CD4-positive, alpha-beta memory T cell (primary cell): ENCODE measurements at places on chromosomes 16 and 17.

DNA sequence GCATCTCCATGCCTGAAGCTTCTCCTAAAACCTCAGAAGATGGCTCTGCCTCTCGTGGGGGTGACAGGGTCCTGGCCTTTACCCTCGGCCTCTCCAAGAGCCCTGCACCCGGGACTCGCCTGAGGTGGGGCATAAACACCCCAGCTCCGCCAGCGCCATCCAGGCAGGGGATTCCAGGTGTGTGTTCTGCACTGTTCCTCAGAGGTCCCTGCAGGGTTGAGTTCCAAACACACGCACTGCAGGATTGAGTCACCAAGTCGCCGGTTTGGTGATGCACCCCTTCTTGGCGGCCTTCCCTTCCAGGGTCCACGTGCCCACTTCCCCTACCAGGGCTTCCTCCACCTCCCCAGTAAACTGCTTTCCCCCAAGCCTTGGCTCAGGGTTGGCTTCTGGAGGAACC lies 40.0 kb upstream of the RBFOX3 start:
- no peak for DNase-seq

- DNase-seq, result no peak
Observed at GRCh38 chr17:2090804-2091534, 36.1 kb downstream of the HIC1 start.

DNA sequence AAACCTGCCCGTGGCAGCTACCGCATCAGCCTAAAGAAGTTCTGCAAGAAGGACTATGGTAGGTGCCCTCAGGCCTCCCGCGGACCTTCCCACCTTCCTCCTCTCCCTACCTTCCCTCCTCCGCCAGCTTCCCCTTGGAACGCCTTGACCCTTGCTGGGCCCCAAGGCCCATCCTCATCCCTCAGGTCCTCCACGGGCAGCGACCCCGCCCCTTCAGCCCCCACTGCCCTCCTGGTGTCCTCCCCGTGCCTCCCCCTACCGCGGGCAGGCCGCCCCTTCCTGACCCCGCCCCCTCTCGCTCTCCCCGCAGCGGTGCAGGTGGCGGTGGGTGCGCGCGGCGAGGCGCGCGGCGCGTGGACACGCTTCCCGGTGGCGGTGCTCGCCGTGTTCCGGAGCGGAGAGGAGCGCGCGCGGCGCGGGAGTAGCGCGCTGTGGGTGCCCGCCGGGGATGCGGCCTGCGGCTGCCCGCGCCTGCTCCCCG lies 1.4 kb upstream of the TBC1D24 start:
- no peak for DNase-seq

- no peak for DNase-seq
Observed at GRCh38 chr16:19808061-19808641, 76.5 kb downstream of the GPRC5B start.

GRCh38 chr16:79897453-79898146 lies 297.1 kb upstream of the MAF start:
- DNase-seq, result no peak

DNA sequence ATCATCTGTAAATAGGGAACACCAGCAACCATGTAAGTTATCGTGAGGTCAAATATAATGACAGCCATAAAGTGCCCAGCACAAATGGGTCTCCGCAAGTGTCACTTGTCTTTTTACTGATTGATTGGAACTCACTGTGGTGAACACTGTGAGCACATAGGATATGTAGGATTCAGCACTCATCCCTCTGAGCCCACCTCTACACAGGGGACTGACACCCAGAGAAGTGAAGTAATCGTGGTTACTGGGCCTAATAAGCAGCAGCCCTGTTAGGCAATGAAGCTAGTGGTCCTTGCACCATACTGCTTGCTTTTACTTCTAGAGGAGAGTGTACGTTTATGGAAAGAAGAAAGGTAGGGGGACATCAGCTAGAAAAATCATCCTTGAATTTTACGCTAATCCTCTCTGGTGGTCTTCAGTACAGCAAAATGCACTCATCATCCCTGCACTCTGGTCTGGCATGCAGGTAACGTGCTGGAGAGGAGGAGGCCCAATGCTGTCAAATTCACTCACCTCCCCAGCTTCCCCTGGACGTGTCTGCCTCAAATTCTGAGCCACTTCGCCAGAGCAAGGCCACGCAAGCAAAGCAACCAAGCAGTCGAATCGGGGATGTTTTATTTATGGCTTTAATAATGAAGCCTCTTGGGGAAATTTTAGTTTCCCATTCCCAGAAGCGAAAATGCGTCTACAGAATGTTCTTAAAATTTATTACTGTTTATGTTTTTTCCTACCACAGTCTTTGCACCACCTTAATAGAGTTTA lies 74.7 kb downstream of the YPEL2 start:
- no peak for DNase-seq

- DNase-seq, result no peak
Observed at GRCh38 chr17:3029213-3029913, 34.0 kb downstream of the OR1D5 start.

- DNase-seq, result no peak
Observed at GRCh38 chr17:42061646-42062487, 11.5 kb upstream of the C17orf113 start.

- DNase-seq, result no peak
Observed at GRCh38 chr17:80313160-80313829, 52.6 kb downstream of the RNF213 start.

DNA sequence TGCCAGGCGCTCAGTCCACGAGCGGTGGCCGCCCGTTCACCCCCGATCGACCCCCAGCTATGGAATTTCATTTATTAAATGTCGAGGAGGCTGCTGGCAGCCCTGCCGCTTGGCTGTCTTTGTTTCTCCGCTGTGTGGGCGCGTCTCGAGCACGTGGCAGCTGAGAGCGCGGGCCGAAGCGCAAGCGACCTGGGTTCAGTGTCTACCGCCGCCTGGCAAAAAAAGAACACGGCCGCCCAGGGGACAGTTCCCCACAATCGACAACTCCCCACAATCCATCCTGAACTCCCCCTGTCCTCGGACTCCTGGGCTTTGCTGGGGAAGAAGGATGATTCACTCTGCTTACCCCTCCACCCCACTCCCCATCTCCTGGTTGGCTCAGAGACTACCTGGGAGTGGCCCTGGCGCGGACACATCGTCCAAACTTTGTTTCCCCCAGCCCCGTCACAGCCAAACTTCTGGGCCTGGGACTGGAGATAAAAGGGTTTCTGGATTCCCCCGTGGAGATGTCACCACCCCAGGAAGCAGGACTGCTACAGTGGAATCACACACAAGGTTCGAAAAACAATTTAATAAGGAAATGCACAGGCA lies 1.7 kb upstream of the ANKRD13B start:
- DNase-seq, result no peak

- no peak for DNase-seq
Observed at GRCh38 chr16:70579648-70580630, 56.3 kb downstream of the SF3B3 start.

DNA sequence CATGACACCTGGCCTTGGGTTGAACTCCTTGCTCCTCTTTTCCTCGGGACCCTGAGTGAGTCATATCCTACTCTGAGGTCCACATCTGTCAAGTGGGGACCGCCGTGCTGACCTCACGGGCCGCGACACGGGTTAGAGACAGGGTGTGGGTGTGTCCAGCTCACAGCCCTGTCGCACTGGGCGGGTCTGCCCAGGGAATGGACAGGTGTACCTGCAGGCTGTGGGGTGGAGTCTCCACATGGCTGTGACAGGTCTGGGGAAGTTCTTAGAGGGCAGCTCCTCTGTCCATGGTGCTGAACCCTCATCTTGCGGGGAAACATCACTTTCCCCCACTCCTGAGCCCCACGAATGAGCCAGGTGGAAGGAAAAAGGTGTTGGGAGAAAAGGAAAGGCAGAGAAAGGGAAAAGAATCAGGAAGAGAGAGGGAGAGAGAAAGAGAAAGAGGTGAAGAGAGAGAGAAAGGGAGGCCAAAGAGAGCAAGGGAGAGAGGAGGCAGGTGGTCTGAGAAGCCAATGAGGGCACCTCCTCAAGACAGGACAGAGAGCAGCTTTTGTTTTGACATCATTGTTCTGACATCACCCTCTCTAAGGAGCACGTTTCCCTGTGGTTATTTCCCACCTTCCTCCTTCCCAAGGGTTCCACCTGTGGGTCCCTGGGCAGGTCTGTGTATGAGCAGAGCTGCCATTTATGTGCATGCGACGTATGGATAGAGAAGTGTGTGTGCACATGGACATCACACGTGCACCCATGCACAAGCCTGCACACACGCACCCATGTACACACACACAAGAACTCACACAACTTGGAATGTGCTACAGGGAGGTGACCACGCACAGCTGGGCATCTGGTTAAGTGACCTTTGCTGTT lies 32.6 kb upstream of the CBFA2T3 start:
- DNase-seq, result peak; percentile 33
